ENCODE measurements at places on chromosomes 1 and 21. TPM values are rescaled to one million over a fixed set of nuclear protein-coding genes. Genes with fewer than 3 reads are reported as not detected.
A peak's percentile ranks its signal among the peaks of the same experiment; 100 is the strongest.

- H3K4me1 ChIP-seq = peaks cover 20% of the 10 kb centered on the region
- H3K36me3 ChIP-seq = peaks cover 7% of the 10 kb centered on the region
- no peak overlapping the region for H3K27ac ChIP-seq
These were observed 39.5 kb upstream of the RGS1 start for GRCh38 chr1:192535916-192536664.

GRCh38 chr1:18201997-18202719, 94.6 kb downstream of the IGSF21 start:
- H3K4me1 ChIP-seq = no peaks in the 10 kb centered on the region
- no peaks in the 10 kb centered on the region for H3K36me3 ChIP-seq
- no peak for DNase-seq
- no peak overlapping the region for H3K4me3 ChIP-seq

Gene TMPRSS15
- total RNA-seq = not detected

Gene CRYAA
- total RNA-seq = not detected

Gene S100B
- 15.8 TPM for total RNA-seq

Gene TARDBP
- total RNA-seq = 174 TPM

DNA sequence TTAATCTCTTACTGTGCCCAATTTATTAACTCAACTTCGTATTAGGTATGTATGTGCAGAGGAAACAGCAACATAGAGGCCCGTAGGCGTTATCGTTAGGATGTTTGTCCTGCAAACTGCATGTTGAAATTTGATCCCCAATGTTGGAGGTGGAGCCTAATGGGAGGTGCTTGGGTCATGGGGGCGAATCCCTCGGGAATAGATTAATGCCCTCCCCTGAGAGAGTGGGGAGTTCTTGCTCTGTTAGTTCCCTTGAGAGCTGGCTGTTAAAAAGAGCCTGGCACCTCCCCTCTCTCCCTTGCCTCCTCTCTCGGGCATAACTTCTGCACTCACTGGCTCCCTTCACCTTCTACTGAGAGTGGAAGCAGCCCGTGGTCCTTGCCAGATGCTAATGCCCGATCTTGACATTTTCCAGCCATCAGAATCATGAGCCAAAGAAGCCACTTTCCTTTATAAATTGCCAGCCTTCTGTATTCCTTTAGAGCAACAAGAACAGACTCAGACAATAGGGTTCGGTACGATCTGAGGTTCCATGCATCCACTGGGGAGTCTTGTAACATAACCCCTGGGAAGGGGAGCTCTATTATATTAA, 149.0 kb upstream of the RAB4A start:
- peaks cover 9% of the 10 kb centered on the region for H3K4me1 ChIP-seq
- H3K27me3 ChIP-seq = peaks cover 20% of the 10 kb centered on the region
- H3K36me3 ChIP-seq = no peaks in the 10 kb centered on the region
- no peak overlapping the region for H3K27ac ChIP-seq
- H3K4me3 ChIP-seq = no peak overlapping the region

- H3K27me3 ChIP-seq = peaks cover 9% of the 10 kb centered on the region
- no peaks in the 10 kb centered on the region for H3K4me1 ChIP-seq
- no peaks in the 10 kb centered on the region for H3K36me3 ChIP-seq
- H3K27ac ChIP-seq = no peak overlapping the region
- no peak for DNase-seq
- H3K4me3 ChIP-seq = no peak overlapping the region
These were observed 224.4 kb upstream of the NRIP1 start for GRCh38 chr21:15289246-15289645.

Gene RPTN
- not detected for total RNA-seq

DNA sequence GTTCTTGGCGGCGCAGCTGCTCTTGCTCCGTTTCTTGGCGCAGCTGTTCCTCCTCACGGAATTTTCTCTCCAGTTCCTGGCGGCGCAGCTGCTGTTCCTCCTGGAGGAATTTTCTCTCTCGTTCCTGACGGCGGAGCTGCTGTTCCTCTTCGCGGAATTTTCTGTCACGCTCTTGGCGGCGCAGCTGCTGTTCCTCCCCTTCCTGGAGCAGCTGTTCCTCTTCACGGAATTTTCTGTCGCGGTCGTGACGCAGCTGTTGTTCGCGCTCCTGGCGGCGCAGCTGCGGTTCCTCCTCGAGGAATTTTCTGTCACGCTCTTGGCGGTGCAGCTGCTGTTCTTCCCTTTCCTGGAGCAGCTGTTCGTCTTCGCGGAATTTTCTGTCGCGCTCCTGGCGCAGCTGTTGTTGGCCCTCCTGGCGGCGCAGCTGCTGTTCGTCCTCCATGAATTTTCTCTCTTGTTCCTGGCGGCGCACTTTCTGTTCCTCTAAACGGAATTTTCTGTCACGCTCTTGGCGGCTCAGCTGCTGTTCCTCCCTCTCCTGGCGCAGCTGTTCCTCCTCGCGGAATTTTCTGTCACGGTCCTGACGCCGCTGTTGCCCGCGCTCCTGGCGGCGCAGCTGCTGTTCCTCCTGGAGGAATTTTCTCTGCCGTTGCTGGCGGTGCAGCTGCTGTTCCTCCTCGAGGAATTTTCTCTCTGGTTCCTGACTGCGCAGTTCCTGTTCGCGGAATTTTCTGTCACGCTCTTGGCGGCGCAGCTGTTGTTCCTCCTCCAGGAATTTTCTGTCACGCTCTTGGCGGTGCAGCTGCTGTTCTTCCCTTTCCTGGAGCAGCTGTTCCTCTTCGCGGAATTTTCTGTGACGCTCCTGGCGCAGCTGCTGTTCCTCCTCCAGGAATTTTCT, 7.0 kb downstream of the TCHH start:
- DNase-seq = peak; percentile 29
- H3K36me3 ChIP-seq = peaks cover 1% of the 10 kb centered on the region
- peak overlapping the region; percentile 72 for H3K27ac ChIP-seq
- H3K4me1 ChIP-seq = no peaks in the 10 kb centered on the region
- no peak overlapping the region for H3K4me3 ChIP-seq

DNA sequence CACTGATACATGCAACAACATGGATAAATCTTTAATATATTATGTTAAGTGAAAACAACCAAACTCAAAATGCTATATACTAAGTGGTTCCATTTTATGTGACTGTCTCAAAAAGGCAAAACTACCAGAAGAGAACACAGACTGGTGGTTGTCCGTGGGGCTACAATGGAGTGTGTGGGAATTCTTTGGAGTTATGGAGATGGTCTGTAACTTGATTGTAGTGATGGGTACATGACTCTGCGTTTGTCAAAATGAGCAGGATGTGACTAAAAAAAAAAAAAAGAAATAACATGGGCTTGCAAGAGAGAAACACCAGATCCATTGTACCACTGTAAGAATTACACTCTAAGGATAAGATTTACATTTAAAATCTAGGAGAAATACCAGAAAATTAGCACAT, 52.2 kb upstream of the KIAA1614 start:
- H3K27me3 ChIP-seq = no peaks in the 10 kb centered on the region
- H3K4me3 ChIP-seq = no peak overlapping the region
- no peak overlapping the region for H3K27ac ChIP-seq
- peaks cover 9% of the 10 kb centered on the region for H3K36me3 ChIP-seq
- DNase-seq = no peak
